Hematopoietic multipotent progenitor cell (in vitro differentiated cells): ENCODE measurements at places on chromosomes 12 and 14. TPM values are rescaled to one million over a fixed set of nuclear protein-coding genes. Genes with fewer than 3 reads are reported as not detected.

The ARHGEF40 gene
- total RNA-seq = 35.5 TPM

The CRY1 gene
- total RNA-seq = 14.3 TPM

The RPL10L gene
- not detected for total RNA-seq

The PDZRN4 gene
- total RNA-seq = 2.4 TPM

The SLC39A2 gene
- not detected for total RNA-seq

The ST8SIA1 gene
- total RNA-seq = 0.54 TPM

The TMEM179 gene
- not detected for total RNA-seq

GRCh38 chr14:51202914-51203665, 37.0 kb upstream of the TMX1 start:
- no peak for DNase-seq

DNA sequence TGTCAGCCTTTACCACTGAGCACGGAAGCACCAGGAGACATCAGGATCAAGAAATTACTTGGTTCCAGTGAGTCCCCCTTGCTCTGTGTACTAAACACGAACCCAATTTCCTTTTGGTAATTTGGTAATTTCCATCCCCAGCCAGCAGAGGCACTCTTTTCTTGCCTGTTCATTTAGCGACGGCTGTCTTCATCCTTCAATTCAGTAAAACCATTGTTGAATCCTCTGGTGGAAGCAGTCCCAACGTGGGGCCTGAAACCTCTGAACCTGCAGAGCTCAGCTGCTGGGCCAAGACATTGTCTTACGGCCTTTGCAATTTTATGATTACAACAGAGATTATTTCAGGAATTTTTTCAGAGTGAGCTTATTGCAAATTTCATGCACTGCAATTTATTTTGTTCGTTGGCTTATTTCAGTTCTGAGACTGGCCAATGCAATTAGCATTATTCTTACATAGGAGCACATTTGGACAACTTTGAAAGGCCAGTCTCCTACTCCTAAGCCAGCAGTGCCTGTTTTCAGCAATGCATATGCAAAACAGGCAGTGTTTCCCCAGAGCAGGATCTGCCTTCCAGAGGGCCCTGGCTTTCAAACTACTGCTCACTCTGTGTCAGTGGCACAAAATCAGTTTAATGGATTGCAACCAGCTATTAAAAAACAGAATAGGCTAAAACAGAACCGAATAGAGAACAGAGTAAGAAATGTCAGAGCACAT, 372.9 kb upstream of the TMEM132C start:
- DNase-seq = peak; percentile 25

- no peak for DNase-seq
Measured at GRCh38 chr12:119803381-119803791, 73.7 kb downstream of the CIT start.

DNA sequence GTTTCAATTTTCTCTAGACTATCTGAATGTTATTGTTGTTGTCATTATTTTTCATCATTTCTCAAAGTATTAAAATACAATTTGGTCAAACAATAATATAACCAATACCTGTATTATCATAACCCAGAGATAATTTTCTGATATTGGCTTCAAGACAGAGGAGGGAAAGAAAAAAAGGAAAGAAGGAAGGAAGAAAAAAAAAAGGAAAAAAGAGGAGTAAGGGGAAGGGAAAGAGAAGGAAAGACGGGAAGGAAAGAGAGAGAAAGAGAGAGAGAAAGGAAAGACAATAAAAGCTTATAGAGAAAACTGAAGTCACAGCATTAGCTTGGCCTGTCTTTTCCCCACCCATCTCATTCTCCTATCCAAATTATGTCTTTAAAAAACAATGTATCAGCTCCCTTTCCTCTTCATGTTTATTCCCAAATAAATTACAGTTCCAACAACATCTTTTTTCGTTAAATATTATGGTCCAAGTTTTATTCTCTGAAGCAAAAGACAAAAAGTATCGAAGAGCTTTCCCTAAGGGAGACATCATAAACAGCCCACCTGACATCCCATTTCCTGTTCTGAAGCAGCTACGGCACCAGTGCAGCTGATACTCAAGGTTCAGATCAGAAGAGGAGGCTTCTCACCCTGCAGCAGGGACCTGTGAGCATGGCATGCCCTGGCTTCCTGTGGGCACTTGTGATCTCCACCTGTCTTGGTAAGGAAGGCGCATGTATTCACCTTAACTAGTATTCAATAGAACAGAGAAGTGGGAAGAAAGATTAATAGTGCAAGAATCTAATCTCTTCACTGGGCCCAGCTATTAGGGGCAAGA, 308.3 kb downstream of the DAD1 start:
- DNase-seq = no peak

DNA sequence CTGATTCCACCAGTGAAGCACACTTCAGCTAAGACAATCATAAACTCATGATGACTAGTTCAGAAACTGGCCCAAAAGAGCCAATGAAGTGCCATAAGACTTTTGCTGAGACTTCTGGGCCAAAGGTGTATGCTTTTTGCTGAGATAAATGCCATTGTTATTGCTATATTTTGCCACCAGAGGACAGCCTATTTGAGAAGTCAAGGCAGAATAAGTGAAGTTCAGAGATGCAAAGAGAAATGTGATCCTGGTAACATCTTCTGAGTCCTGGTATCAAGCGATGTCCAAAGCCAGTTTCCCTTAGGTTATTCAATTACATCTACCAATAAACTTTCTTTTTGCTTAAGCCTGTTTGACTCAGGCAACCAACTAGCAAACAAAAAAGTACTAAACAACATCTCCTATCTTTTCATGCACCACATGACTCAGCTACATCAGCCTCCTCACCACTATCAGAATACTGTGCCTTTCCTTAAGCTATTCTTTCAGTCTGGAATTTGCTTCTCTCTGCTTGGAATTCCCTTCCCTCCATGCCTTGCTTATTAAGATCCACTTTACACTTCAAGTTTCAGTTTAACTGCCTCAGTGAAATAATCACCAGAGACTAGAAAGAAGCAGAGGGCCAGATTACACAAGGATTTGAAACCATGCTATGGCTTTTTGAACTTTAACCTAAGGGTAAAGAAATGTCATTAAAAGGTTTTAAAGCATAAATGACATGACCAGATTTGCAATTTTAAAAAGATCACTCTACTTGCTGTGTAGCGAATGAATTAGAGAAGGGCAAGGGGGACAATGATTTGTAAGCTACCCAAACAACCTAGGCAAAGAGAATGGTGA, 14.0 kb downstream of the CRY1 start:
- peak; percentile 13 for DNase-seq

GRCh38 chr12:110286623-110287022, 5.6 kb downstream of the ATP2A2 start:
- no peak for DNase-seq

GRCh38 chr14:92850492-92850891, 56.4 kb downstream of the GOLGA5 start:
- no peak for DNase-seq

- DNase-seq = no peak
Measured at GRCh38 chr14:58717813-58718212, 80.1 kb downstream of the DACT1 start.

DNA sequence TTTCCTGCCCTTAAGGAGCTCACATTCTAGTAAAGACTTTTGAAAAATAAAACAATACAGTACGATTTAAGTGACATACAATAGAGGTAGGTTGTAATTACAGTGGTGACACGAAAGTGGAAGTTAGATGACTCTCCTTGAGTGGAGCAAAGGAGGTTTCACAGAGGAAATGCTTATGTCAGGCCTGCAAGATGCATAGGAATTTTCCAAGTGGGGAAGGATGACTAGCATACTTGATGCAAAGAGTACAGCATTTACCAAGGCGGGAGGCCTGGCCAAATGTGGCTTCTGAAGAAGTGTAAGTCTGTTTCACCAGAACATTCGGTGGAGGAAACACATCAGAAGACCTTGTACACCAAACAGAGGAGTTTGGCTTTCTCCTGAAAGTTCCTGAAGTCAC, 55.2 kb downstream of the ERO1A start:
- DNase-seq = no peak

DNA sequence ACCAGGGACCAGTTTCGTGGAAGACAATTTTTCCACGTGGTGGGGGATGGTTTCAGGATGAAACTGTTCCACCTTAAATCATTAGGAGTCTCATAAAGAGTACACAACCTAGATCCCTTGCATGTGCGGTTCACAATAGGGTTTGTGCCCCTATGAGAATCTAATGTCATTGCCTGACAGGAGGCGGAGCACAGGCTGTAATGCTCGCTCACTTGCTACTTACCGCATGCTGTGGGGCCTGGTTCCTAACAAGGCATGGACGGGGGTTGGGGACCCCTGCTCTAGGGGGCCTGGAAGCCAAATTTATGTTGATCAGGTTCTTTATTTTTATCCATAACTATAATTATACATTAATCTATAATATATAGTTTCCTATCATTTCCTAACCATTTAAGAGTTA, 315.3 kb downstream of the MED13L start:
- no peak for DNase-seq

DNA sequence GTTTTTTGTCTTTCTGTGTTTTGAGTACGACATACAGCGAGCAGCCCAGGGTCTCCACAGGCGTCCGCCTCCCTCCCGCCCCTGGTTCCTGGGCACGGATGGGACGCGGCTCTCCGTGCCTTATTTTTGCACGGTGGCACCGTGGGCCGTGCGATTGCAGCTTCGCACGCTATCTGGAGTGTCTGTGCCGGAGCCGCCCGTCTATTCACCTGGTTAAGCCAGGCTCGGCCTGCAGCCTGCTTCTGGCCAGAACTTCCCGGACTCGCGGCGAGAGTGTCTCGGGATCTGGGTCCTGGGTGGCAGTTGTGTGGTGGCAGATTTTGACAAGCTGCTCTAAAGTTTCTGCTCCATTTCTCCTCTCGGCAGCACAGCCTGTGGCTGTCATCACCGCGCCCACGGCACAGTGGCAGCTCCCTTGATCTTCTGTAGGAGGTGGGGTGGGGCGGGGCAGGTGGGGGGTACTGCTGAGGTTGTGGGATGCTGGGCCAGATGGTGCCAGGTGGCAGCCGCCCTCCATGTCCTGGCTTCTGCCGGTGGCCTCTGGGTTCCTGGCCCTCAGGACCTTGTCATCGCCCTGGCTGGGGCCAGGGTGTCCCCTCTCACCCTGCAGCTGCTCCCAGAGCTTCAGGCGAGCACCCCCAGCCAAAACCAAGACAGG, 2.9 kb downstream of the MMP17 start:
- peak; percentile 44 for DNase-seq

DNA sequence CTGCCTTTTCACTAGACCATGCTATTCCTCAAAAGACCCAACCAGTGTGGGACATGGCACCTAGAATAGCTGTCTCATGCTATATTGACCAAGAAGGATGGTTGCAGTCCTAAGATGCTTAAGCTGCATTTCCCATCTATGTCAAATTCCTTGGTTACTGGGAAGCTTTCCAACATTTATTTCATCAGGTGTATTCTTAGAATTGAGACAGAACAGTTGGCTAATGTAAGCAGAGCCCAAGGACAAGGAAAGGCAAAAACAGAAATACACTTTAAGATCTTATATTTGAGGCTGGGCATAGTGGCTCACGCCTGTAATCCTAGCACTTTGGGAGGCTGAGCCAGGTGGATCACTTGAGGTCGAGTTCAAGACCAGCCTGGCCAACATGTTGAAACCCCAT, 24.7 kb downstream of the ARG2 start:
- DNase-seq = no peak

GRCh38 chr12:8038659-8039114, 6.2 kb downstream of the FOXJ2 start:
- peak; percentile 19 for DNase-seq

GRCh38 chr14:80644826-80645225, 296.7 kb downstream of the CEP128 start:
- no peak for DNase-seq

- DNase-seq = no peak
Measured at GRCh38 chr14:101350691-101351090, 210.6 kb upstream of the DIO3 start.

DNA sequence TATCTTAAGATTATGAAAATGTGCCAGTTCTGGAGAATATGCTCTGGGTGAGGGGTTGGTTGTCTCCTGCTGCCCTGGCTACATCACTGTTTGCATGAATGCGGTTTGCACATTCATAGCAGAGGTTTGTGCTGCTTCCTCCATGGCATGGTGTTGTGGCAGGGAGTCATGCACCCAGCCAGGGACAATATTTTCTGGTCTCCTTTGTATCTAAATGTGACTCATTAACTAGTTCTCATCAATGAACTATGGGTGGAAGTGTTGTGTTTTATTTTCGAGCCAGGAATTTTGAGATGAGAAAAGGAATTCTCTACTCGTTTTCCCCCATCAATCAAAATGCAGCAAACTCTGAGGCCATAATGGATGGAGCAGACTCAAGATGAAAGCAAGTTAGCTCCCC, 527.3 kb downstream of the SNAPC1 start:
- DNase-seq = no peak

DNA sequence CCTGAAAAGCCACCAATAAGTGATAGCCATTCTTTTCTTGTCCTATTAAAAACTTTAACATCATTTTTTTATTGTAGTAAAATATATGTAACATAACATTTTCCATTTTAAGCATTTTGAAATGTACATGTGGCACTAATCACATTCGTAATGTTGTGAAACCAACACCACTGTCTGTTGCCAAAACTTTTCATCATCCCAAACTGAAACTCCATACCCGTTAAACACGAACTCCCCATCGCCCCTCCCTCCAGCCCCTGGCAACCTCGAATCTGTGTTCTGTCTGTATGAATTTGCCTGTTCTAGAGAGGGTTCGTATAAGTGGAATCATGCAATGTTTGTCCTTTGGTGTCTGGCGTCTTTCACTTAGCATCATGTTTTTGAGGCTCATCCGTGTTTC, 75.9 kb downstream of the CCDC92 start:
- DNase-seq = no peak

DNA sequence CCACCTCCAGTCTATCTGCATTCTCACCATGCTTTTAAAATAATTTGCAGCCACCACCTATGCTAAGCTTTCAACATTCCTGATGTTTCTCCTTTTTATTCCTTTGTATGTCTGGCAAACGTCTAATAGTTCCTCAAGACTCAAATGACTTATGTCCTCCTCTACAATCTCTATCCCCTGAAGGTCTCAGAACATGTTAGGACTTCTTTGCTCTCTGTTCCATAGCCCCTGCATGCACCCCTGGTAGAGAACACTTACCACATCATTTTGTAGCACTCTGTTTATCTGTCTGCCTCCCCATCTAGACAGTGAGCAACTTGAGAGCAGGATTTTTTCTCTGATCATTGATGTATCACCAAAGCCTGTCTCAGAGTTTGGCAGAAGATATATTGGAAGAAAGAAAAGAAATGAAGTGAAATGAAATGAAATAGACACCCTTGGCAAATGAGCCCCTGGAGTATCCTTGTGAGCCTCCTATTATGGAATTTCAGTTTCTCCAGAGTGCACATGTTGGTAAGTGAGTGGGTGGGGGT, 1231.2 kb upstream of the FLRT2 start:
- no peak for DNase-seq

DNA sequence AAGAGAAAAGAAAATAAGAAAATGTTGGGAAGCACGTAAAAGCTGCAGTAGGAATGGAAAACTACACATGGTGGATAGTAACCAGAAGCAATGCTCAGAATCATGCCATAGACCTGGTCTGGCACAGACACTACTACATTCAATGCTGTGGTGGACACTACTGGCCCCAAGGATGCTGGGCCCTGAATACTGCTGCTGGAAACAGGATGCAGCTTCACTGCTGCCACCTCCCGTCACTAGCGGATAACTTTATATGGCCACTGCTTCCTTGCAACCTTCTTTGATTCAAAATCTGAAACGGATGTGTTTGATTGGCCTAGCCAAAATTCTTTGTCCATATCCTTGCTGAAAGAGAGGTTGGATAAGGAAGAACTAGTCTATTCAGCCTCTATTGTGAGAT, 30.7 kb downstream of the ADCY6 start:
- no peak for DNase-seq

GRCh38 chr12:2255311-2255710, 202.5 kb downstream of the CACNA1C start:
- no peak for DNase-seq
